ENCODE measurements at places on chromosomes 6 and 20. TPM values are rescaled to one million over a fixed set of nuclear protein-coding genes. Genes with fewer than 3 reads are reported as not detected.
A peak's percentile ranks its signal among the peaks of the same experiment; 100 is the strongest.

DNA sequence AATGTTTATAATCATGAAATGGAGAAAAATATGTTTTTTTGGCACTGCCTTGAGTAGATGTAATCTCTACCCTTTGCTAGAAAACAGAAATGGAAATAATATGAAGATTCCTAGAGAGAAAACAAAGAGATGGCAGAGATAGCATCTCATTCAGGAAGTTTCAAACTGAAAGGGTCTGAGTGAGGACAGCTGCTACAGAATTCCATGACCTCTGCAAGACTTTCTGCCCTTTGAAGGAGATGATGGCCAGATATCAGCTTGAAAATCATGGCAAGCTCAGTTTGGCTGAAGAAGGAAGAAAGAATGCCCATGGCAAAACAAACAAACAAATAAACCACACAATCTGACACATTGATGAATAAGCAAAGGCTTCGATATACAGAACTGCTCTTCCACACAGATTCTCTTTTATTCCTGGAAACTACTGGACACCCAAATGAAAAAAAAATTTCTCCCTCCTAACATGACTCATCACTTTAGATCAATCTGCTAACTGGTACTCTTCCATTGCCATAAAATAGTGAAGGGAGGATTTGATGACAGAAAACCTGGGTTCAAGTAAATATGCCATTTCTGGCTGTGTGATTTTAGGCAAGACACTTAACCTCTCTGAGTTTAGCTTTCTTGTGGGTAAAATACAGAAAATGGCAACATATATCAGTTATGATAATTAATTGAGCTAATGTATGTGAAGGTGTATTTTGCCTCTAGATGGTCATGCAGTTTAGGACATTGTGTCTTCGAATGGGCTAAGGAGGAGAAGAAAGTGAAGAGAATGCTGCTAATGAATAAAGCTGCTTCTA is 105.9 kb upstream of the SPACA1 start:
- H3K4me1 ChIP-seq = peaks cover 5% of the 10 kb centered on the region
- no peak for DNase-seq
- H3K27ac ChIP-seq = no peak overlapping the region
- no peaks in the 10 kb centered on the region for H3K36me3 ChIP-seq

DNA sequence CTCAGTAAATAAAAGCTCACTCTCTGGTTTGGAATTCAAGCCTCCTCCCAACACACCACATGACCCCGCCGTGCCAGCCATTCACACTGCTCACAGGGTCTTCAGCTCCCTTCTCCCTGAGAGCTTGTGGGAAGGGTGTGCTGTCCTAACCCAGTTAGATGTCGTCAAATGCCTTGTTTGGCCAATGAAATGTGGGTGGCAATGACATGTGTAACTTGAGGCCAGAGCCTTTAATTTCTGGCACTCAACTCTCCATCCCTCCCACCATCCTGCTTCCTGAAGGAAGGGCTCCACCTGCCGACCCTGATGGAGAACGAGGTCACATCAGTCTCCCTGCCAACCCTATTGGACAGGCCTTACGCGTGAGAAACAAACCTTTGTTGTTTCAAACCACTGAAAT is 224.5 kb upstream of the AGPAT4 start:
- no peaks in the 10 kb centered on the region for H3K27me3 ChIP-seq
- H3K4me3 ChIP-seq = no peak overlapping the region
- H3K36me3 ChIP-seq = no peaks in the 10 kb centered on the region

GRCh38 chr6:144561455-144562043 is 276.4 kb downstream of the UTRN start:
- H3K4me3 ChIP-seq = no peak overlapping the region
- peak; percentile 16 for DNase-seq
- no peaks in the 10 kb centered on the region for H3K27me3 ChIP-seq
- no peaks in the 10 kb centered on the region for H3K36me3 ChIP-seq
- H3K27ac ChIP-seq = no peak overlapping the region

PRDM13 gene
- not detected for total RNA-seq

GRCh38 chr6:24761851-24762250 is 12.9 kb upstream of the GMNN start:
- H3K36me3 ChIP-seq = no peaks in the 10 kb centered on the region
- H3K27ac ChIP-seq = no peak overlapping the region
- H3K27me3 ChIP-seq = no peaks in the 10 kb centered on the region
- no peak overlapping the region for H3K4me3 ChIP-seq
- DNase-seq = peak; percentile 47

Measured in Karpas-422 (cell line).